ENCODE measurements at places on chromosomes 2 and 18.

DNA sequence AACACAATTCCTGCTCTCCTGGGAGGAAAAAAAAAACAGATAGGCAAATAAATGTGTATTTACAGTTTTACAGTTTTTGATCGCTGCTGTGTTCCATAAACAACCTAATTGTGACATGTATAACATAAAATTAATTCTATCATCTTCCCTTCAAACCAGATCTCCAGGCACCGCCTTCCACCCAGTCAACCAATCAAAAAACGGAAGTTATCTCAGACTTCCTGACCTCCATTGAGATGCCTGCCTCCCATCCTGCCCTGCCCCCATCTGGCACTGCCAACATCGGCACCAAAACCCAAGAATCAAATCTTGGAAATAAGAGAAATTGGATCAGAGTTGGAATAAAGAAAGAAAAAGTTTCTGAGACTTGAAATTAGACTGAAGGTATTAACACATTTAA lies 3.1 kb upstream of the RIOK3 start:
- DNase-seq, result no peak

DNA sequence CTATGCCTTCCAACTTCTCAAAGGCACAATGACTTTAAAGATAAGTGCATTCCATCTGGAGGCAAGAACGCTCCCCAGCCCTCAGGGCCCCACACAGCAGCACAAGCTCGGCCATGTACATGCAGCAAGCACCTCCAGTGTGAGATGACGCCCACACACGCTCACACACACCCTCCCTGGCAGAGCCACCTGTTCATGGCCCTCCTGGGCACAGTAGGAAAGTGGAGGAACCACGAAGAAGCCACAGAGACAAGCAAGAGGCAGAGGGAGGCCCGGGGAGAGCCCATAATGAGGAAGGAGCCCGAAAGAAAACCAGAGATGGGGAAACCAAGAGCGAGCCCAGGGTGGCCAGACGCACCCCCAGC lies 21.7 kb downstream of the BIN1 start:
- DNase-seq, result no peak

GRCh38 chr2:159128191-159128590 lies 158.3 kb downstream of the WDSUB1 start:
- no peak for DNase-seq

GRCh38 chr2:48900321-48901014 lies 144.9 kb upstream of the LHCGR start:
- DNase-seq, result no peak

GRCh38 chr2:22701561-22702160 lies 683.3 kb upstream of the KLHL29 start:
- DNase-seq, result no peak

- no peak for DNase-seq
These were observed 23.7 kb downstream of the ATOH8 start for GRCh38 chr2:85777441-85777861.

GRCh38 chr2:54476852-54477251 lies 20.7 kb downstream of the SPTBN1 start:
- DNase-seq, result no peak

GRCh38 chr18:9697121-9697520 lies 11.0 kb upstream of the RAB31 start:
- DNase-seq, result no peak

- DNase-seq, result no peak
These were observed 25.5 kb downstream of the RMC1 start for GRCh38 chr18:23528580-23529472.

- no peak for DNase-seq
These were observed 69.1 kb upstream of the B3GNT7 start for GRCh38 chr2:231326404-231326803.

DNA sequence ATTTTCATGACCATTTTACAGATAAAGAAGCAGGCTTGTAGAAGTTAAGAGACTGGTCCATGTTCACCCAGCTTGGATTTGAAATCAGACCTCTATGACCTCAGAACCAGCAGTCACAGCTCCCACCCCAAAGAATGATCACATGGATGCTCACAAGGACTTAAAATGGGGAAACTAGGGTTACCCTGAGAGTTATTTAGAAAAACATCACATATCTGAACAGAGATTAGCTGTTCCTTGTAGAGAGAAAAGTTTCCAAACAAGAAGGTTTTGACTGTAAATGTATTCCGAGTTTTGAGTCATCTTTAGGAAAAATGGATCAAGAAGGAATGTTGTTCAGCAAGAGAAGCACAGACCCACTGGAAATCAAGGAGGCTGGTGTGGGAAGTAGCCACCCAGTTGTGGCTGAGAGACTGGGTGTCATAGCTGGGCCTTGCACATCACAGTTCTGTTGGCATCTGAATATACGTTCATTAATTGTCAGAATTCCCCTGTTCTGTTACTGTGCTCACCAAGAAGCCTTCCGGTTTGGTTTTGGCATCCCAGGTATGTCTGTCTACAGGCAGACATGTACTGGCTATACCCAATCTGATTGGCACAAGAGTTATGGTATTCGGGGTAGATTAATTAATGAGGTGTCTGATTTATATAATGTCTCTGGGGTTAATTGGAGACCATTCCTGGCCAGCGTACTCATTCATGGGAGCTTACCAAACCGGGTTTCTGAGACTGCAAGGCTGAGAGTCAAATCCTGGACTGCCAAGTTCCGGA lies 371.8 kb upstream of the SLC14A2 start:
- DNase-seq, result no peak

DNA sequence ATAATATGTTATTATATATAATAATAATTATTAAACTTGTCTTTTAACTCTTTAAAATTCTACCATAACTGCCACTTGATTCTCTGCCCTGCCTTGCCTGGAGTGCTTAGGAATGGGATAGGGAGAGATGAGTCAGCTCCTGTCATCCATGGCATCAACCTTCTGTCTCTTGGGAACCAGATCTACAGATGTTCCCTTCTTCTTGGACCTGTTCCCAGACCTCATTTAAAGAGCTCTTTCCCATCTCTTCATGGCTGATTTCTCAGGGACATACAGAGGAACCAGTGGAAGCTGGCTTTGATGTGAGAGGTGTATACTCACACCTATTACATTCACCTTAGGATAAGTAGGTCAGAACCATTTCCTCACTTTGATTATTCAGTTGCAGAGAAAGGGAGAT lies 155.3 kb upstream of the MYO3B start:
- DNase-seq, result no peak

DNA sequence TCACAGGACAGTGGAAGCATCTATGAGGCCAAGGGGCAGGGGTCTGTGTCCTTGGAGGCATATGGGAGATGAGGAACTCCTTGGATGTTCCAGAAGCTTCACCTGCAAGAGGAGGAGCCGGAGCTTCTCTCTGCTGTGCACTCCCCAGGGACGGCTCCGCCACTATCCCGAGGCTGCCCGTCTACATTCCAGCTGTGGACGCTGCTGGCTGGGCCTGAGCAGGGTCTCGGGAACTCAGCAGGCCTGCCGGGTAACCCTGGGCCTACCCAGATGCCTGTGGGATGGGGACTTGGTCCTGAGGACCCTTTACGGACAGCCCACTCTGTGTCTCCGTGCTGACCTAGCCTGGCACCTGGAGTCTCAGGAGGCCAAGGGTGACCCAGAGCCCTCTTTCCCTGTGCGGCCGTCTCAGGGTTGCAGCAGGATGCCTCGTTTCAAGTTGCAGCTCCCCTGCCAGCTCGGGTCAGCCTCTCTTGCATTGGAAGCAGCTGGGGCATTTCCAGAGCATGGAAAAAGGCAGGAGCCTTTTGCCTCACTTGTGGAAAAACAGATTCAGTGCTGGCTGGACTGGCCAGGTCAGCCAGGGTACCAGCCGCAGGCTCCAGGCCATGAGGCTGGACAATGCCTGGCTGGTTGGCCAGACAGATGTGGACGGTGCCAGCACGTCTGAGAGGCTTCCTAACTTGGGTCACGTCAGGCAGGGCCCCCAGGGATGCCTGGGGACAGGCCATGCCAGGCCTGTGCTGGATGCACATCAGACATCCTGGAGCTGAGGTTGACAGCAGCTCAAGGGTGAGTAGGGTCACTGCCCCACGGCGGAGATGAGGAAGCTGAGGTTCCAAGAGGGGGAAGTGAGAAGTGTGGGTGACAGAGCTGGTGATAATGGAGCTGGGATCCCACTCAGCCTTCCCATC lies 41.5 kb downstream of the SCTR start:
- DNase-seq, result no peak

Measured in activated CD8-positive, alpha-beta memory T cell treated with anti-CD3 and anti-CD28 coated beads for 48 hours (primary cell).